Ascending aorta (tissue), 2 donors: ENCODE measurements at places on chromosomes 13 and 19.

- DNase-seq: no peak
Measured at GRCh38 chr19:33621811-33622504, at the start of gene CHST8. TSS of gene CHST8 (plus strand) at chr19:33621953. CDS start at chr19:33689262, 67,309 bp downstream.

- no peak for DNase-seq
Measured at GRCh38 chr13:30107121-30107520, 200.2 kb downstream of the KATNAL1 start.

DNA sequence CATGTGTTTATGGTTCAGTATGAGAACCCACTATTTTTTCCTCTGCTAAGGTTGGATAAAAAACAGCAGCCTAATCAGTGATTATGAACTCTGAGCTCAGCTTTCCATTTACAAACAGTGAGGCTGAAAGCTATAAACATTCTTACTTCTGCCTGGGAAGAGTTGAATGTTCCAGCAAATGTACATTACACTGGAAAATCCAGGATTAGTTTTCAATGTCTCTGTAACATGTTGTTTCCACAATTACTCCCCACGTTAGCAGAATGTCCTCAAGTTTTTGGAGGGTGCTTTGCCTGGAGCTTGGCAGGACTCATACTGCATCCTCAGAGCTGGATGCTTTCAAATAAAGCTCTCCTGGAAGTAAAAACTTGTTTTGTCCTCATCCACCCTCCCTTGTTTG, 150.4 kb downstream of the POSTN start:
- no peak for DNase-seq

- no peak for DNase-seq
Measured at GRCh38 chr19:11787536-11787935, 10.8 kb upstream of the ZNF491 start.

- no peak for DNase-seq
Measured at GRCh38 chr13:25857830-25858229, 194.0 kb downstream of the SHISA2 start.

- no peak for DNase-seq
Measured at GRCh38 chr13:91639330-91639729, 240.9 kb downstream of the GPC5 start.

DNA sequence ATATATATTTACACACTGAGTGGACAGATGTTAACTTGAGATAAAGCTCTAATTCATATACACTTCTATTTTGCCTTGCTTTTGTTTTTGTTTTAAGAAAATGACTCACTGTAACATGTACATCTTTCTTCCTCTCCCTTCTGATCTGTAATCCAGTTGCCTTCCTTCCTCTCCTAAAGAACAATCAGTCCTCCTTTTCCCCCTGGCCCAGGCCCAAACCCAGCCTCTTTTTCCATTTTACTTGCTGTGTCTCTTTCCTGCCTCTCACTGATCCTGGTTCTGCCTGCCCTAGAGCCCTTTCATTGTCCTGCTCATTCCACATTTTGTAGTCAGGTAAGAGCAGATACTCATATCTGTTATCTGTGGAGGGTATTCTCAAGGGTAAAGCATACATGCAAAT, 50.8 kb downstream of the ZAR1L start:
- no peak for DNase-seq

DNA sequence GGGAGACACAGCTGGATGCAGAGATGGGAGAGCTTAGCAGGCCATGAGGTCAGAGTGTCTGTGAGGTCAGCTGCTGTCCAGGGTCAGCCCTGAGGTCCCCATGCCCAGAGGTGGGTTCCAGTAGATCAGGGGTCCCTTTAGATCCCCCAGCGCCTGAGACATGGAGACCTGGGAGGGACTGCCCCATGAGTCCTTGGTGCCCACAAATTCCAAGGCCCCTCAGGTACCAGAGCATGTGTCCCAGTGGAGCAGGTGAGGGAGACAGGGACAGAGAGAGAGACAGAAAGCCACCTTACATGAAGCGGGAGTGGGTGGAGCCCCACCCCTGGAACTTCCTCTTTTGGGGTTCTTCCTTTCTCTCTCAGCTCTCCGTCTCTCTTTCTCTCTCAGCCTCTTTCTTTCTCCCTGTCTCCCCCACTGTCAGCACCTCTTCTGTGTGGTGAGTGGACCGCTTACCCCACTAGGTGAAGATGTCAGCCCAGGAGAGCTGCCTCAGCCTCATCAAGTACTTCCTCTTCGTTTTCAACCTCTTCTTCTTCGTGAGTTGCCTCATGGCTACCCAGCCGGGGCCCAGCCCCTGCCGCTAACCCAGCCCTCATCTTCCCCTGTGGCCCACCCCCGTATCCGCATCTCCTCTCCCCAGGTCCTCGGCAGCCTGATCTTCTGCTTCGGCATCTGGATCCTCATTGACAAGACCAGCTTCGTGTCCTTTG, at the start of gene CD37:
Gene CD37, plus strand, starts transcription at position 336 of the 713 bp plus-strand sequence. Its CDS starts 135 bp downstream, at position 471.
- DNase-seq: no peak

DNA sequence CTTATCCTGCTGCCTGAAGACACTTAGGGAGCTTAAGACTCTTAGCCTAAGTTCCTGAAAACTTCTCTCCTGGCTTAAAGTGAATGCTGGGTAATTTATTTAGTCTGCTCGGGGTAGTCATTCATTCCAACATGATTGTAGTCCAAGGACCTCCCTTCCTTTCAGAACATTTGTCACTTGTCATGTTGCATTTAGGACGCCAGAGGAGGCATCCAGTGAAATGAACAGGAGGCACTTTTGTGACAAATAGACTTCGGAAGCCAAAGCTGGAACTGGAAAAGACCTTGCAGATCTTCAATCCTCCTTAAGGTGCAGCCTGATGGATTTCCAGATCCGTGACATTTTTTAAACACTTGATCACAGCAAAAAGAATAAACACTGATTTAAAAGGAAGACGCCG, 95.1 kb downstream of the DNAJC15 start:
- DNase-seq: no peak

GRCh38 chr13:80802946-80803345, 462.0 kb upstream of the SPRY2 start:
- DNase-seq: no peak

DNA sequence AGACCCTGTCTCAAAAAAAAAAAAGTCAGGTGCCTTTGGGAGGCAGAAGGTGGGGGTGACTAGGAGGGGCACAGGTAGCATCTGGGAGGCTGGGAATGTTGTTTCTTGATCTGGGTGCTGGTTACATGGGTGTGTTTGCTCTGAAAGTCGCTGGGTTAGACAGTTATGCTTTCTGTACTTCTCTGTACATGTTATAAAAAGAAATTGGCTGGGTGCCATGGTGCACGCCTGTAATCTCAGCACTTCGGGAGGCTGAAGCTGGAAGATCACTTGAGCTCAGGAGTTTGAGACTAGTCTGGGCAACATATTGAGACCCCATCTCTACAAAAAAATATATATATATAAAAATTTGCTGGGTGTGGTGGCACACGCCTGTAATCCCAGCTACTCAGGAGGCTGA, 15.1 kb downstream of the NOSIP start:
- no peak for DNase-seq

- no peak for DNase-seq
Measured at GRCh38 chr19:28980236-28980868, 232.6 kb downstream of the UQCRFS1 start.

DNA sequence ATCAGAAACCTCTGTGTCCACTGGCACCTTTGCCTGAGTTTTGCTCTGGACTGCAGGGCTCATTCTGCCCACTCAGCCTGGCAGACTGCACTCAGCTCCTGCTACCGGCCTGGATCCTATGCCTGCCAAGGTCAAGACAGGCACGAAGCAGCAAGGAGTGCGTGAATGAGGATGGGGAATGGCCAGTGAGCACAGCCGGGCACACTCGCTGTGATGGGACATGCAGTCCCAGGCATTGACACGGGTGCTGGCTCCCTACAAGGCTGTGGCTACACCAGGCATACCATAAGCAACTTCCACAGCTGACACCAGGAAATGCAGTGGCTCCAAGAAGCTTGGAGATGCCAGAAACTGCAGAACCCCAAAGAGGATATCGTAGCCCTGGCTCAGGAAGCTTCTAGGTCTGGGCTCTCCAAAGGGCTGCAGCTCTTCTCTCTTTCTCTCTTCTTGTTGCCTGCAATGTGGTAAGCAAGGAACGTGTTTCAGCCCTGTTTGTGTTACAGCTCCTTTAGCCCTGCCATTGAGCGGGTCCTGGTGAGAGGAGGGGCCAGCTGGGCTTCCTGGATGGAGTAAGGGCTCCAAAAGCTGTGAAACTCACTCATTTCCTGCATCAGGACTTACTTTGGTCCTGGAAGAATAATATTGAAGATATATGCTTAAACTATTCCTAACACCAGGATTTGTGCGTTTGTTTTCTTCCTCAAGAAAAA, 832.6 kb upstream of the SLITRK5 start:
- DNase-seq: no peak

GRCh38 chr19:5567970-5568407, 236 bp upstream of the TINCR start:
- no peak for DNase-seq

- no peak for DNase-seq
Measured at GRCh38 chr13:44347949-44348348, 25.7 kb upstream of the SERP2 start.

DNA sequence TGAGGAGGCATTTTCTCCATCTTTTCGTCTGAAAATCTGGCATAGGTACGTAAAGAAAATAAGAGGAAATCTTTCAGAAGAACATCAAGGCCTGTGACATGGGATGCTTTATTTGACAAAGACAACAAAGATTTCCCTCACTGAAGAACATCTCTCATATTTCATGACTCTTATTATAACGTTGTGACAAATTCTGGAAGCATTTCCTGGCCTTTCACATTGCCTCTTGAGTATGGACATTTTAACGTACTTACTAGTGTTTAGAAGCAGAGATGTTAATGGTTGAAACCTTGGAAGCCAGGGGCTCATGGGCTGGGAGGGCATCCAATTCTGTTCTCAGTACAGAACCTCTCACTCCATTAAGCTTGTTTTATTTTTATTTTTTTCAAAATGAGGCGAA, 210.8 kb downstream of the DCT start:
- DNase-seq: no peak
